ENCODE measurements at places on chromosomes 12 and 14. TPM values are rescaled to one million over a fixed set of nuclear protein-coding genes. Genes with fewer than 3 reads are reported as not detected.

RASAL1 gene
- total RNA-seq = 0.33 TPM

GRCh38 chr14:52703225-52703624 is 3.8 kb upstream of the PSMC6 start:
- DNase-seq = no peak

GLIPR1L1 gene
- not detected for total RNA-seq

- DNase-seq = no peak
Observed at GRCh38 chr12:43011383-43011926, 421.9 kb upstream of the PRICKLE1 start.

SLC25A47 gene
- 0.37 TPM for total RNA-seq

ANKRD33 gene
- not detected for total RNA-seq

GRCh38 chr14:89327771-89328212 is 89.2 kb downstream of the FOXN3 start:
- no peak for DNase-seq

DNA sequence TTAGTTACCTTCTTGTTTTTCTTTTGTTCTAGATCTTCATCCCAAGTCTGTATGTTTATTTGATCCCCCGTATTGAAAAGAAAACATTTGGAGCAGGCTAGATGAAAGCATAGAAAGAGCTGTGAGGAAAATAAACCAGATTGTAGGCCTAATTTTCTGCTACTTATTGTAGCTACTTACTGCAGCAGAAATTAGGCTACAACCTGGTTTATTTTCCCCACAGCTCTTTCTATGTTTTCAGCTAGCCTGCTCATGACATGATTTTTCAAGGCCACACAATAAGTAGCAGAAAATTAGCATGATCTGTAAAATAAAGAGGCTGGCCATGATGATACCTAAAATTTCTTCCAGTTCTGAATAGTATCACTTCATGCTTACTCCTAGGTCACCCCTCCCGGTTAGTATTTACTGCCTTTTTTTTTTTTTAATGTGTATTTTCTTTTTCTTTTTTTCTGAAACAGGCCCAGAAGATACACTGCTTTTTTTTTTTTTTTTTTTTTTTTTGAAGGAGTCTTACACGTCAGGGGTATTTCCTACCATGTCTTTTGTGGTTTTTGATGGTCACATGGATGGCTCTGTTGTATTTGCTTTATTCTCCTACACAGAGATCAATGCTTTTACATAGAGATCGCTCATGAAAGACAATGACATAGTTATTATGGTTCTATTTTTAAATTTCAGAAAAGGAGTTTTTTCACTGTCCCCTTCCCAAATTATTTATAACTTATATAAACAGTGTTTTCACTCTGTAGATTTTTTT is 32.3 kb downstream of the BHLHE41 start:
- DNase-seq = no peak

DNA sequence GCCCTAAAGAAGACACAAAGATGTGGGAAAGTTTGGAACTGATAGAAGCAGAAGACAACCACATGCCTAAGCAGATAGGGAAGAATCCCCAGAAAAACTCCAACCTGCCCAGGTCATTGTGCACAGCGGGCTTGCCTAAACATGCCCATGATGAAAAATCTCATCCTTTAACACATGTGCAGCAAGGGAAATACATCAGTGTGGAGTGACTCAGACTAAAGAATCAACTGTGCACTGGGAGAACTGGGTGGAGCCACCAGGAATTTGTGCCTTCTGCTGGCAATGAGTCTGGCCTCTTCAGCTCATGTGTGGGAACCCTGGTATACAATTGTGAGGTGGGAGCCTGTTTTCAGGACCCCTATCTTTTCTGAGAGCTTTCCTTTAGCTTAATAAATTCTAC is 398.5 kb downstream of the FSCB start:
- peak; percentile 3 for DNase-seq
